Stimulated activated CD4-positive, alpha-beta T cell treated with anti-CD3 and anti-CD28 coated beads, TNF-alpha, amount 100 ng/mL, for 48 hours (primary cell): ENCODE measurements at places on chromosomes 3 and 15.

DNA sequence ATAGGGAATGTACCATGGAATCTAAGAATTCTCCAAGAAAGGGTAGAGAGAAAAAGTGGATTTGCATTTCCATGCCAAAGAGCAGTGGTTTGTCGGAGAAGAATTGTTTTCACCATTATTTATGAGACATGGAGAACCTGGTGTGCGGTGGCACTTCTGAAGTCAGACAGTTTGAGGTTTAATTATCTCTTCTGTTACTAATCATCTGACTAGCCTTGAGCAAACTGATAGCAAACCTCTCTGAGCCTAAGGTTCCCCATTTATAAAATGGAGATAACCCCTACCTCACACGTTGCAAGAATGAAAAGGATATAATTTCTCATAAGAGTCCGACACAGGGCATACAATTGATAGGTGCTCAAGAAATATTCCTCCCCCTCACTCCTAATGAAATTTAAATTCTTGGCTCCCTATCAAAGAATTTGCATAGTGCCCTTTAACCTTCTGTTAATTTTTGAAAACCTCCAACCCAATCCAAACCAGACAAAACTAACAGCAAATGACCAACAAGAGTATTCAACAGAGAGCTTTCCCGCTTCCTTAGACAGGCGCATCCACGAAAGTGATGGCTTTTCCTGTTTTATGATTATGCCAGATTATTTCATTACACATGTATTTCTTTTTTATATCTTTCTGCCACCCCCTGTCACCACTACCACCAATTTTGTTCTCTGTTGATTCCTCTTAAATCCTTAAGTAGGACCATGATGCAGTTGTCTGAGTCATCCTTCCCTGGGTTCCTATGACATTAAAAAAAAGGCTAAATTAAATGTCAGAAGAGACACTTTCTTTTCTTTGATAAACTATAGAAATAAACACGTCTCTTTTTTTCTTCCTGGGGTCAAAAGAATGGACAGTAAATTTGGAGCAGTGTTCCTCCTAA, 28.5 kb downstream of the TMEM212 start:
- no peak for DNase-seq

DNA sequence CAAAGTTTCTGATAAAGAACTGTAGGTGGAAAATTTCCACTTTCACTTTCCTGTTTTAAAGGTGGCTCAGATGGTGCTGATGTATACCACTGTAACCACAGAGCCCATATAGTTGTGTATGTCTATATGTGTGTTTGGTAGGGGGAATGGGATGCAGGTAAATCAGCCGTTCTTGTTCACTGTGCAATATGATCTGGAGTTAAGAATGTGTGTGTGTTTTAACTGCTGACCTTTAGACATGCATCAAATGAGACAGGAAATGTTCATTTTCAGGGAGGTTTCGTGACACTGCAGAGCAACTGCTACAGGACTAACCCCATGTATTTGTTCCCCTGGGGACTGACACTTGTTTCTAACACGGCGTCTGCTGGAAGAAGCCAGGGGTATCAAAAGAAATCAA, 180.5 kb downstream of the TAFA4 start:
- DNase-seq: no peak

- DNase-seq: no peak
These were observed 131.7 kb downstream of the TNIK start for GRCh38 chr3:171328419-171329082.

- no peak for DNase-seq
These were observed 398.7 kb downstream of the SHQ1 start for GRCh38 chr3:72449551-72449950.

DNA sequence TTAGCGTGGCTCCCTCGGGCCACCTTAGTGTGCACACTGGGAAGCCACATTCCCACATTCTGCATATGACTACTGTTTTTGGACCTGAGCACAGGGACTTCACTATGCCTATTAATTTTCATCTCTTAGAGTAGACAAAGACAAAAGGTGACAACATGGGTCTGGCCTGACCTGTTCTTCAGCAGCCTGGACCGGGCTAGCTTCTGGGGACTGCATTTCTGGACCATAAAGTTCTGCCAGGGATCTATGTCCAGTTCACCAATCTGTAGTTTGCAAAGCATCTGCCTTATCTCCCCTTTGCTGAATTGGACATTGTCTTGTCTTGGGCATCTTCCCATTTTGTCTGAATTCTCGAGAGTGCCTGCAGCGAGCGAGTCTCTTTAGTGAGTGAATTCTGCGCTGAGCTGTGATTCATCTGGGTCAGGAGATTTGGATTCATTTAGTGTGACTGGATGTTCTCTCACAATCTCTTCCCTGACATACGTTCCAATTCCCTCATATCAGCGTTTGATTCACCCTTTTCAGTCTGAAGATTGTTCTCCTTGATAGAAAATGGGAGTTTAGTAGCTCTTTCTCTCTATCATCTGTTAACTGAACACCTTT, 112.2 kb upstream of the PLXNA1 start:
- no peak for DNase-seq

- no peak for DNase-seq
These were observed 105.6 kb upstream of the LRRN1 start for GRCh38 chr3:3693593-3693992.

- DNase-seq: no peak
These were observed 13.4 kb upstream of the HCN4 start for GRCh38 chr15:73382115-73382514.

DNA sequence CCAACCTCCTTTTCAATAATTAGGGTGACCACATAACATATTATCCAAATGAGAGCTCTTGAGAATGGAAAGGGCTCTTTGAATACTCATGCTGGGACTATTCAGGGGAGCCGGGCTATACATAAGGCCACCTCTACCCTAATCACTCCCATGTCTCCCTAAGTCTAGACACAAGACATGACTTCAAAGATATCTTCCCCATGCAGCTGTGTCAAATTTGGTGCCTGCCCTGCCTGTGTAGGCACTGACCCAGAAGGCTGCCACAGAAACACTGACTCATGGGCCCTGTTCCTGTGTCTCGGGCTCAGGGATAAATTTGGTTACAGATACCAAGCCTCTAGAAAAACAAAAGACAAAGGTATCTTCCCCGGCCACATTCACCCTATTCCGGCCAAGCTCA, 70.3 kb downstream of the MYLK start:
- DNase-seq: no peak

- DNase-seq: no peak
These were observed 79.4 kb upstream of the PRR23E start for GRCh38 chr3:127113571-127113891.

GRCh38 chr3:23041918-23042696, 161.0 kb upstream of the UBE2E2 start:
- DNase-seq: no peak

DNA sequence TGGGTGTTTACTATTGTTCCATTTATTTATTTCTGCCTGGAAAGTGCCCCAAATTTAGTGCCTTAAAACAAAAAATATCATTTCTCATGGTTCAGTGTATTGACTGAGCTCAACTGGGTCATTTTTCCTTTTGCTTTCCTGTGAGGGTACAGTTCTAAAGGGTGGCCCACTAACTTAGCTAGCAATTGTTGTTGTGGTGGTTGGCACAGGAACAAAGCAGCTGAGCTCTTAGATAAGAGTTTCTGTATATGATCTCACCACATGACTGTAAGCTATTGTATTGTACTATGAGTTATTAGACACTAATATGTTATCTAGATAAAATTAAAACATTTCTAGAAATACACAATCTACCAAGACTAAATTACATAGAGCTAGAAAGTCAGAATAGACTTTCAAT, 1283.7 kb downstream of the OTOL1 start:
- DNase-seq: no peak

DNA sequence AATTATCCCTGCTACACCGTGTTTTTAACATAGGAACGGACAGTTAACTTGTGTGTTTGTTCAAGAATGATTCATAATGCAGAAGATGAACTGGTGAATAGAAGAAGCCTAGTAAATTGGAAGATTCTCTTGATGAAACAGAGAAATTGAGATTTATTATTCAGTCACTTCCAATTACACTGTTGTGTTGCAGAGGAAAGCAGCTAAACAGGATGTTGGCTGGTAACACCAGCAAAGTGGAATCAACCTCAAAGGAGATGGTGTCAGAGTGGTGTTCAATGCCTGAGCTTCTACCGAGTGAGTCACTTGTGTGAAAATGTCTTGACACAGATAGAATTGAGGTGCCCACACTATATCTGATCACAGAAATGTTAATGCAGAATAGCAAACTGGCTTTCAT, 399.6 kb downstream of the LPP start:
- no peak for DNase-seq

- DNase-seq: no peak
These were observed 33.0 kb downstream of the SLC6A6 start for GRCh38 chr3:14435175-14436014.

DNA sequence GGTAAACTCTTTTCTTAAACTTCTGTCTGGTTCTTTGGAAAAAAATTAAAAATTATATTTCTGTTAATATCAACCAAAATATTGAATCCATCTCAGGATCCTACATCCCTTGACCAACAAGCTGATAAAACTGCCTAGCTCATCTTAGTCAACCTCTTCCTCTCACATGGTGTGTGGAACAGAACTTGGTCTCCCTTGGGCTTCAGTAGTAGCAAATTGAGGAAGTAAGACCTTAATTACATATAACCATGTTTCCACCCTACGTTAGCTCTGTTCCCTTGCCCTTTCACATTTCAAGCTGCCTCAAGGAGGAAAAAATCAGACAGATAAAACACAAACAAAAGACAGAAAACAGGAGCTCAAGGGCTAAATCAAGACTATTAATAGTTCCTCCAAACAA, 116.4 kb downstream of the GREM1 start:
- DNase-seq: no peak

GRCh38 chr3:128780101-128780837, 54.3 kb downstream of the RAB7A start:
- no peak for DNase-seq

DNA sequence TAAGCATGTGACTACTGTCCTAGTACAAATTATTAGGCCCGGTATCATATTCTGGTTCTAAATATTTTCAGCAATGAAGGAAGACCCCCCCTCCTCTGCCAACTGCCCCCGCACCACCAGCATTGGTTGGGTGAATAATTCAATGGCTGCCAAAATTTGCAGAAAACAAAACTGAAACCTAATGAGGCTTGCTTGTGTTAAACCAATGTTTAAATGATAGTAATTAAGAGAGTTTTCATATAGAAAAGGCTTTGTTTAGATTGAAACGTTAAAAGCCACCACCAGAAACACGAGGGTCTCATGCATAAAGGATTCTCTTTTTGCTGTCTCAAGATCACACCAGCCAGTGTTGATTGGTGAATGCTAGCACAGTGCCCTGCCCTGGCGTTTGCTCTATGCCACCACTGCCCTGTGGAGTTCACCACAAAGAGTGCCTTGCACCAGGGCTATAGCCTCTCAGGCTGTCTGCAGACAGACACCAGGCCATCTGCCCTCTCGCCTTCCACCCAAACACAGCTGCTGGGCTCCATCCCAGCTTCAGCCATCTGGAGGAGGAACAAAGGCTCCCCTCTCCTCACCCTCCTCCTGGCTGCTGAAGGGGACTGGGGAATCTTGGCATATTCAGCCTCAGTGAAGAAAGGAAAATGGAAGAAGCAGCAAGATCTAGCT, 200.3 kb upstream of the PFN2 start:
- DNase-seq: no peak

GRCh38 chr15:58081456-58081855, 15.9 kb upstream of the ALDH1A2 start:
- DNase-seq: no peak

GRCh38 chr15:25091421-25092158, 136.8 kb downstream of the SNRPN start:
- no peak for DNase-seq

DNA sequence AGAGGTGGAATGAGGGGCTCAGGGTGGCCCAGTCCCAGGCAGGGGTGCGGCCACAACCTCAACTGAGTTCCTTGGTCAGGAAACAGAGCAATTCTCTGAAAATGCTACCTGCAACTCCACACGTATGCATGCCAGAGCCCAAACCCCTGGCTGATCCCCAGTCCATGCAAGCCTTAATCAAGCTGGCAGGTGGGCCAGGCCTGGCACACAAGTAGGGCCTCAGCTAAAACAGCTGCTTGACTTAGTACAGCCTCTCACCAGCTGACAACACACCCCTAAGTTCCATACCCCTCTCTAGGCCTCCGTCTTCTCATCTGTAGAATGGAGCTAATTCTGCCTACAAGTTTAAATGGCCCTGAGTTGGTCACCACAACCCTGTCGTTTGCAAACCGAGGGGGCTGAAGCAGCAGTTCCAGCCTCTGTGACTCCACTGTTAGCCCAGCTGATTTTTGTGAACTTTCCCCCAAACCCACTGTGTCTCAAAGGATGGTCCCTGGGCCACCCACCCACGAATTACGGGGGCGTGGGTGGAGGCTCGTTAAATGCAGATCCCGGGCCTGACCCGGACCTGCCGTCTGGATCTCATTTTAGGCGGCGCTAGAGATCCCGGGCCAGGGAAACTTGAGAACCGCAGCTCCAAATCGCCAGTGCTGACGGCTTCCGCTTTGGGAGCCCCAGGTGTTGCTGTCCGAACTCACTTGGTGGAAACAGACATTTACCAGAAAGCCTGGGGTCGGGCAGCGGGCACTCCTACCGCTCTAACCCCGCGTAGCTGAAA, 927 bp downstream of the CHDH start:
- DNase-seq: no peak

- DNase-seq: no peak
These were observed 1.4 kb upstream of the COL8A1 start for GRCh38 chr3:99637016-99637367.

- no peak for DNase-seq
These were observed 13.0 kb upstream of the CADPS start for GRCh38 chr3:62888180-62888579.

DNA sequence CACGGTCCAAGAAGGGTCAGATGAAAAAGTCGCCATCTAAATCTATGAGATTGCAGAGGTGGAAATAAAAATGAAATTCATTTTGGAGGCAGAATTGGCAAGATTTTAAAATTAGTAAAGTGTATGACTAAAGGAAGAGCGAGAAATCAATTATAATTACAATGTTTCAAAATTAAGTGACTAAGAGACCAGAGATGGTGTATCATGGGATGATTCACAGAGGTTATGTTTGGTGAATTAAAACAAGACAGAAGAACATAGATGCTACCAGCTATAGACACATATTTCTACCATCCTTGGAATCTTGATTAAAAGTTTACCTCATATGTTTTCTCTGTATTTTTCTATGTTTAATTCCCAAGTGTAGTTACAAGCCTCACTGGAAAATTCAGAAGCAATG, 308.9 kb upstream of the DNAJC19 start:
- DNase-seq: no peak
